Esophagus squamous epithelium (tissue), 5 donors: ENCODE measurements at places on chromosomes 4 and X.

DNA sequence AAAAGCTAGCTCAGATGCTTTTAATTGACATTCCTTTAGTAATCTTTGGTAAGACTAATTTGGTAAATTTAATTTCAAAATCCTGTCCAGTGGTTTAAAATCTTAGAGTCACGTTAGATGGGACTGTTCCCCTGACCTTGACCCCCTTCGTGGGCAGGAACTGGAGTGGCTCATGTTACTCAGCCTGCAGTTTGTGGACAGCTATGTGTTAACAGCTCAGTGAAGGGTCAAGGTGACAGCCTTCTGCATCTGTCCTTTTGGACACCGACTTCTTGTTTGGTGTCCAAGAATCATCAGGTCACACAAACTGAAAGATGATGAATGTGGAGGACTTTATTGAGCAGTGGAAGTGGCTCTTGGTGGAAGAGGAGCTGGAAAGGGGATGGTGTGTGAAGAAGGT is 2.9 kb downstream of the ARSF start:
- DNase-seq: no peak

DNA sequence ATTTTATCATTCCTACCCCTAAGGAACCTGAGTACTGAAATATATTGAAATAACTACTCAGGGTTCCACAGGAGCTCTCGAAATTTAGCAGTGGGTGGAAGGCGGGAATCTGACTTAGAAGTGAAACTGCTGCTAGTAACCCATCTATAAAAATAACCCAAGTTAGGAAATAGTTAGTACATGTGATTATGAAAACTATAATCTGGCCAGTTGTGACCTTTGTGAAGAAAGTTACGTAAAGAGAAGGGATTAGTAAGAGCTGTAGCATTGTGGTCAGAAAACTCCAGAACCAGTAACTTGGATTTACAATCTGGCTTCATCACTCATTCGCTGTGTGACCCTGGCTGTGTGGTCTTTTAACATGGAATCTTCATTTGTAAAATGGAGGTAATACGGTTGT is 175.5 kb downstream of the RAPGEF2 start:
- no peak for DNase-seq

- no peak for DNase-seq
Observed at GRCh38 chrX:120029354-120029753, 48.1 kb downstream of the RHOXF2B start.

GRCh38 chr4:47167081-47168035 is 136.0 kb downstream of the GABRB1 start:
- no peak for DNase-seq

DNA sequence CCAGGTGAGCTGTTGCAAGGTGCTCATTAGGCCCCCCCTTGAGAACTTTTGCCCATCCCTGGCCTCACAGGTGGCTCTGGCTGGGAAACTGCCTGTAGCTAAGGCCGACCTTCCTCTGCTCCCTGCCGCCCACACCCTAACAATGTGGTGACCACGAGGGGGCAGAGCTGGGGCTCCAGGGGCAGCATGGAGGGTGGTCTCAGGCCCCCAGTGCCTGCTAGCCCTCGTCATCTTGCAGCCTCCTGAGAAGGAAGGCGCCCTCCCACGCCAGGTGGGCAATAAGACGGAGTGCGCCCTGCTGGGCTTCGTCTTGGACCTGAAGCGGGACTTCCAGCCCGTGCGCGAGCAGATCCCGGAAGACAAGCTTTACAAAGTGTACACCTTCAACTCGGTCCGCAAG is 32.4 kb downstream of the ATP2B3 start:
- no peak for DNase-seq

DNA sequence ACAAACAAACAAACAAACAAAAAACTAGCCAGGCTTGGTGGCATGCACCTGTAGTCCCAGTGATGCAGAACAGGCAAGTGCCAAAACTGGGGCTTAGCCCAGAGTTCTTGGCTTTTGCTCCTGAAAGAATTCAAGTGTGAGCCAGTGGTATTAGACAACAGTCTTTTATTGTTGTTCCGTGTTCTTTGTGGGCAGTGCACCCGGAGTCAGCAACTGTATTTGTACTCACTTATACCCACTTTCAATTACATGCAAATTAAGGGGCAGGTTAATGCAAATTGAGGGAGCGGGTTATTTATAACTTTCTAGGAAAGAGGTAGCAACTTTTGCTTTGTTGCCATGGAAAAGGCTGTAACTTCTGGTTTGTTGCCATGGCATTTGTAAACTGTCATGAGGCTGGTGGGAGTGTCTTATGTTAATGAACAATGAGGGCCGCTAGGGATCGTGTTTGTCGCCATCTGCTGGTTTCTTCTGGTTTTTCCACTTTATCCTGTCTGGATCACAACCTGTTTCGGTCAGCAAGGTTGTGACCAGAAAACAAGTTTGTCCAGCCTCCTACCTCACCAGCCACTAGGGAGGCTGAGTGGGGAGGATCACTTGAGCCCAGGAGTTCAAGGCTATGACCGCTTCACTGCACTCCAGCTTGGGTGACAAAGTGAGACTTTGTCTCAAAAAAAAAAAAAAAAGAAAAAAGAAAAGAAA is 88.8 kb upstream of the ESX1 start:
- DNase-seq: no peak

GRCh38 chr4:25532591-25532990 is 123.1 kb upstream of the SLC34A2 start:
- DNase-seq: no peak

- no peak for DNase-seq
Observed at GRCh38 chr4:149555799-149556198, 259.8 kb downstream of the IQCM start.

DNA sequence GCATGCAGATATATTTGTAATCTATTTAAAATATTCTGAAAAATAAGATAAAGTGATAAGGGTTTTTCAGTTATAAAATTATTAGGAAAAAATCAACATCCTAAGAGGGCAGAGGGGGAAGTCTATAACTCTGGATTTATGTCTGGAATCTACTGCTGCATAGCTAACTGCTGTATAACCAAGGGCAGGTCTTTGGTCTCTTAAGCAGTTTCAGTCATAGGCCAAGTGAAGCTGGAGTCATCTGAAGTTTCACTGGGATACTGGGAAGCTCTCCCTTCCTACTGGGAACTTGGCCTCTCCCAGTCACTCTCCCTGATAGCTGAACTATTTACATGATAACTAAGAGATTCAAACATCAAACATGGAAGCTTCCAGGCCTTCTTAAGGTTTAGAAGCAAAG is 1409.9 kb upstream of the PCDH7 start:
- DNase-seq: no peak

DNA sequence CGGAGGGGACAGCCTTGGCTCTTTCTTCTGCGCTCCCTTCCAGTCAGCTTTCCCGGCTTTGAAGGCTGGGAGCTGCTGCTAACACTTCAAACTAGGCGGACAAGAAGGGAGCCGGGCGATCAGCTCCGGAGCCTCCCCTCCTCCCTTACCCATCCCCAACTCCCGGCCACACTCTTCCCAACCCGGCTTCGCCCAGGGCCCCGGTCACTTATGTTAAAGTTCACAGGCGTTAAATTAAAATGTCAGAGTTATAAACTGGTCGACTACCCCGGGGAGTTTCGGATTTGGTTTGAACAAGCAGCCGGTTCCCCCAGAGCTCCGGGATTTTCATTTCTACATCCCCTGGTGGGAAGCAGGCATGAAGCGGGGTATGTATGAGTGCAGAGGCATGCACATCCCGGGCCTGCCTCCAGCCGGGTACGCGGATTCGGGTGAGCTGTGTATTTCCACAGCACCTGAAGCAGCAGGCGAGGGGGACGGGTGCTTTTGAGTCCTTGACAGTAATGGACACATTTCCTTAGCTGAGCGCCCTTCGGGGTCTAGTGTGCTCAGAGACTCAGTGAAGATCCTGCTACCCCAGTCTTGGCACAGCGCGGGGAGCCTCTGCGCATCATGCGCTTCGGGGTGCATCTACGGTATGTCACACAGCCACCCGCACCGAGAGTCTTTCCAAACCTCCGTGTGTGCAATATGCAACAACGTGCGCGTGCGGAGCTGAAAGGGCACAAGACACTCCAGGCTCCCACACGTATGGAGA is 880 bp downstream of the UNC5C start:
- no peak for DNase-seq

DNA sequence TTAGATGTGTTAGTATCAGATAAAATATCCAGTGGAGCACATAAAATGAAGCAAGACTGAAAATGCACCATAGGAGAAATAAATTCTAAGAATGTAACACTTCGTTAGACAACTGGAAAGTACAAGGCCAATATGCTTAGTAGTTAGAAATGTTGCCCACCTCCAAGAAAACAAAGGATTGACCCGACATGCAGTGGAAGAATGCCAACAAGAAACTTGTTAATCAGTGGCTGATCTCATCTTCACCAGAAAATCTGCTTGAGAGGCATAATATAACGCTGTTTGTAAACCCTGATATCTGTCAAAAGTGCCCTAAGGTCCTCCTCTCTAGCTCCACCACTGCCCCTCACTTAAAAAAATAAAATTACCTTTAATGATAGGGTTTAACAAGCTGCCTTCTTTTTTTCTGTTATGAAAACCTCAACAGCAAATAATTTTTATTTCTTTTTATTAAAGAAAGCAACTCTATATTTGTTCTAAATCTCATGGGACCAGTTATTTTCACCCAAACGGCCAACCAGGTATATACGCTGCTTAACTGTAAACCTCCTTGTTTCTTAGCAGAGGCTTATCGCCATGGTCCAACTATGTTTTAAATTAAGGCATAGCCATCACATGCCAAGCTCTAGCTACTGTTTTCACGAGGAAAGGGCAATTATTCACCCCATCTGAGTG is 1.8 kb downstream of the RASGEF1B start:
- no peak for DNase-seq
